ENCODE measurements at places on chromosomes 16 and 17.
A peak's percentile ranks its signal among the peaks of the same experiment; 100 is the strongest.

DNA sequence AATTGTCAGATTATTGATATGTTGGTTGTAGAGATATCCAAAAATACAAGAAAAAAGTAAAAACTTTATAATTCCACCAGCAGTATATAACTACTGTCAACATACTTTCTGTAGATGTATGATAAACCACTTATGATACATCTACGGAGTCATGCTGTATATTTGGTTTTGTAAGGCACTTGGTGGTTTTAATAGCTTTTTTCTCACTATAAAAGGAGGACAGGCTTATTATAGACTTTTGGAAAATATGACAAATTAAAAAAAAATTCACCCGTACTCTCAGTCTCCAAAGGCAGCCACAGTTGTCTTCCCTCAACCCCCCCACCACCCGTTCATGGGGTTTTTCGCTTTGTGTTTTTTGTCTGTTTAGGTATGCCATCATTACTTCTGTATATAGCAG, 14.8 kb downstream of the RAI1 start:
- no peak for DNase-seq

DNA sequence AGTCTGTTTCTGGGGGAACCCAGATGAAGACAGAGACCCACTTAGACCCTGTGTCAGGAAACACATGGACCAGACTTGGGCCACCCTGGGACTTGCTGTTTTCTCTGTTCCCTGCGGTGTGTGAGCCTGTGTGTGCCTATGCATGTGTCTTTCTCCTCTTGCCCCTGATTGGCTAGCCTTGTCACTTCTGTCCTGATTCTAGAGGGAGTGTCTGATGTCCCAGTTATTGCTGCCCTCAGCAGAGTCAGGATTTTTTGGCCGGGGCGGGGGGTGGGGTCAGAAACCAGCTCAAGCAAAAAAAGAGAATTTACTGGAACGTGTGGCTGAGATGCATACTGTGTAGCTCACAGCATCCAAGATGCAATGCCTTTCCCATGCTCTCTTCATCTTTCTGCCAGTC, 30.5 kb downstream of the PLCG2 start:
- DNase-seq: no peak

DNA sequence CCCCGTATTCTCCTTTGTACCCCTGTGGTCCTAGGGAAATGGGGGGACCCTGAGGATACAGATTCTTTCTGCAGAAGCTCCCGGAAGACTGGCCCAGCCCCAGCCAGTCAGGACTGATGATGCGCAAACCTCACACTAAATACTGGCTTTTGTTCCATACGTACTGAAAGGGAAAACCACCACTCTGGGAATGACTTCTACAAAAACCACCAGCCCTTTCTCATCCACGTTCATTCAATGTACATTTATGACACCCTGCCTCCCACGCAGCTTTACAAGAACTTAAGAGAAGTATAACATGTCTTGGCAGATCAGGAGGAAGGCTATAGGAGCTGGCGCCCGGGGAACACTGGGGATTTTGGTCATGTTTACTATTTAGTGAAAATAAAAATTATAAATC, 70.6 kb downstream of the MARCHF10 start:
- DNase-seq: no peak

DNA sequence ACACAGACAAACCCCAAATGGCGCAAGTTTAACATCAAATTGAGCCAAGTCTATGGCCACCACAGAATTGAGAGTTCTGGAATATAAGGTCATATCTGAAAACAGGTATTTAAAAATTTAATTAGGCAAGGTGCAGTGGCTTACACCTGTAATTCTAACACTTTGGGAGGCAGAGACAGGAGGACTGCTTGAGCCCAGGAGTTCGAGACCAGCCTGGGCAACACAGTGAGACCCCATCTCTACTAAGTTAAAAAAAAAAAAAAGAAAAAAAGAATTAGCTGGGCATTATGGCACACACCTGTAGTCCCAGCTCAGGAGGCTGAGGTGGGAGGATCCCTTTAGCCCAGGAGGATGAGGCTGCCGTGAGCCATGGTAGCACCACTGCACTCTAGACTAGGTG, 19.1 kb downstream of the NFE2L1 start:
- DNase-seq: no peak

- peak; percentile 44 for DNase-seq
These were observed 53.0 kb upstream of the GAS7 start for GRCh38 chr17:10251212-10251948.

GRCh38 chr16:58451945-58452401, 48.0 kb upstream of the NDRG4 start:
- no peak for DNase-seq

DNA sequence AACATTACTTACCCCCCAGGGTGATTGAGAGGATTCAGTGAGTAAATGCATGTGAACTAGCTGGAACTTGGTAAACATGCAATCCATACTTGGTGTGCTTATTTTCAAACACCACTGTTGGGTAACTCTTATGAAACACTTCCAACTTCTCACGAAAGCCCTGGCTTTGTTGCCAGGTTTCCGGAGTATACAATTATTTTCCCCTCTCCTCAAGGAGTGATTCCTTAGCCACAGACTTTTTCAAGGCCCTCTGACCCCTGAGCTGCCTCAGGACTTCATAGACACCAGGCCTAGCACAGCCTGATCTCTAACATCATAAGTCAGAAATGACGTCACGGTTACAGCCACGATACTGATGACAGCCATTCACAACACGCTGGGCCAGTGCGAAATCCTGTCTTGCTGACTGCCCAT, 27.6 kb downstream of the HSD17B2 start:
- no peak for DNase-seq

GRCh38 chr16:10083301-10083700, 98.9 kb downstream of the GRIN2A start:
- no peak for DNase-seq

- no peak for DNase-seq
These were observed 73.7 kb downstream of the TNRC6C start for GRCh38 chr17:78032166-78032565.

- no peak for DNase-seq
These were observed 777.9 kb downstream of the KCNJ2 start for GRCh38 chr17:70947215-70947614.

GRCh38 chr17:77258638-77259037, 117.9 kb downstream of the SEC14L1 start:
- no peak for DNase-seq

GRCh38 chr17:80319262-80319998, 58.8 kb downstream of the RNF213 start:
- no peak for DNase-seq

DNA sequence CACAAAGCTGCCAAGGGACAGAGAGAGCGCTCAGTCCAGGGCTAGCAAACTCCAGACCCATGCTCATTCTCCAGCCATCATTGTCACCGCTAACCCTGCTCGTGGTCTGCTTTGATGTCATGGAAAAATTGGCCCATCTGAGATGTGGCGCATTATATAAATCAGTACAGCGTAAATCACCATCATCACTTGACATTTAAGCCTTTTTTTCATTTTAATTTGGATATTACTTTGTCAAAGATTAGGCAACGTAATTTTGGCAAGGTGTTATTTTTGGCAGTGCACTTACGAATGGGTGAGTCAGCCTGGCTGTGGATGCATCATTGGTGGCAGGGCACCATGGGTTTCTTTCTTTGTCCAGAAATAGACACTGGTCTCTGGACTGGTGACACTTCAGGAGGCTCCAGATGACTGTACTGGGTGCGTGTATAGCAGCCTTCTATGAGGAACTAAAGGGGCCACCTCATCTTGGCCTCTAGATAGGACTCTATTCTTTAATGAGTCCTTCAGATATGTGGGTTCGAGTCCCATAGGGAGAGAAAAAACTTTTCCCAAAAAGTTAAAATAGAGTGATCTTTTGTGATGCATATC, 166.3 kb downstream of the MSI2 start:
- peak; percentile 61 for DNase-seq

DNA sequence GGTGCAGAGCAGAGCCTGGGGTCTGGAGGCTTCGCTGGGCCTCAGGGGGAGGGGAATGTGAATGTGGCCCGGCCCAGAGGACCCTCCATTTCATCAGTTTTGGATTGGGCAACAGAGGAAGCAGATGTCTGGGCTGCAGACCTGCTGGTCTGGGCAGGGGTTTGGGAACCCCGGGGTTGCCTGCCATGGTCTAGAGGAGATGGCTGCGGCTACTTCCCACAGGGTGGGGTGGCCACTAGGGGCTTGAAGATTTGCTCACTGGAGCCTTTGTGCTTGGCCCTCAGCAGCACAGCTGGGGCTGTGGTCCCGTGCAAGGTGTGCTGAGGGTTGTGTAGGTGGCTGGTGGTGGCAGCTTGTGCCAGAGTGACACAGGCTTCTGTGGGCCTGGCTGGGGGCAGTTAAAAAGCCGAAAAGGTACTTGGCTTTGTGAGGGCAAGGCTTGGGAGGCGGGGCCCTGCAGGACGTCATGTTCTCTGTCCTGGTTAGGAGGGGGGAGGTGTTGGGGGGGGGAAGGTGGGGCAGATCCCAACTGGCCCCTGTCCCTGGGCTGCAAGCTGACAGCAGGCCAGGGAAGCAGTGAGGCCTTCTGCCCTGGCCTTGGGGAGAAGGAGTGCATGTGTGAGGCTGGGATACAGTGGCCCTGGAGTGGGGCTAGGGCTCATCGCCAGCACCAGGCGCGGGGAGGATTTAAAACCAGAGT, 98.0 kb downstream of the KPNA2 start:
- no peak for DNase-seq

GRCh38 chr17:29714146-29714545, 91.4 kb upstream of the CORO6 start:
- DNase-seq: no peak

DNA sequence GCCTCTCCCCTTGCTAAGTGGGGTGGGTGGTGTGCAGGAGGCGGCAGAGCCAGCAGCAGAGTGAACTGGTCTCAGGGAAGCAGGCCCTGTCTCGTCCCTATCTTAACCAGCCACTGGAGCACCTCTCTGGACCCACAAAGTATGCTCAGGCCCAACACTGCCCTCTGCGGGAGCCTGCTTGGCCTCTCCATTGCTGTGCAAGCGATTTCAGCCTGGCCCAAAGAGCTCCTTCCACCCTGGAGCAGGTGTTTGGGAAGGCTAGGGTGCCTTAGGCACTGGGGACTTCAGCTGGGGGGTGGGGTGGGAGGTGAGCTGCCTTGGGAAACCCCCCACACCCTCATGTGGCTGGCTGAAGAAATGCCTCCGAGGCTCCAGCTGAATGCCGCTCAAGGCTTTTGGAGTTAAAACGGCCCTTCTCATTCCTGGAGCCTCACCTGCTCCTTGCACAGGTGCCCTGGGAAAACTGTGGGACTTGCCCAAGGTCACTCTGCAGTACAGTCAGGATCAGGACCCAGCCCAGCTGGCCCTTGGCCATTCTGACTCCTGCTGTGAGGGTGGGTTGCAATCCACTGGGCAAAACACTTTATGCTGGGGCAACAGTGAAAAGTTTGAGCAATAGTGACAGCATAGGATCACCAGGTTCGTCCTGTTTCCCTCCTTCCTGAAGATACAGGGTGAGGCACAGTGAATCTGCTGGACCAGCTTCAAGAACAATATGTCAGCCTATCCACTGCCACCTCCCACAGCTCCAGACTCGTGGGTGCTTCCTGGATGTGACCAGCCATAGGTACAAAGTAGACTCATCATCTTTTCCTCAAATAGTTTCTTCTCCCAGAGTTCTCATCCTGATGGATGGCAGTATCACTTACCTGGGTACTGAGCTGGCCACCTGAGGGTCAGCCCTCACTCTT, 5.9 kb upstream of the UBE2O start:
- peak; percentile 69 for DNase-seq

- peak; percentile 57 for DNase-seq
These were observed 43.9 kb downstream of the CLEC16A start for GRCh38 chr16:10988164-10988803.

- DNase-seq: no peak
These were observed 4.0 kb downstream of the GPRC5C start for GRCh38 chr17:74435775-74436359.

DNA sequence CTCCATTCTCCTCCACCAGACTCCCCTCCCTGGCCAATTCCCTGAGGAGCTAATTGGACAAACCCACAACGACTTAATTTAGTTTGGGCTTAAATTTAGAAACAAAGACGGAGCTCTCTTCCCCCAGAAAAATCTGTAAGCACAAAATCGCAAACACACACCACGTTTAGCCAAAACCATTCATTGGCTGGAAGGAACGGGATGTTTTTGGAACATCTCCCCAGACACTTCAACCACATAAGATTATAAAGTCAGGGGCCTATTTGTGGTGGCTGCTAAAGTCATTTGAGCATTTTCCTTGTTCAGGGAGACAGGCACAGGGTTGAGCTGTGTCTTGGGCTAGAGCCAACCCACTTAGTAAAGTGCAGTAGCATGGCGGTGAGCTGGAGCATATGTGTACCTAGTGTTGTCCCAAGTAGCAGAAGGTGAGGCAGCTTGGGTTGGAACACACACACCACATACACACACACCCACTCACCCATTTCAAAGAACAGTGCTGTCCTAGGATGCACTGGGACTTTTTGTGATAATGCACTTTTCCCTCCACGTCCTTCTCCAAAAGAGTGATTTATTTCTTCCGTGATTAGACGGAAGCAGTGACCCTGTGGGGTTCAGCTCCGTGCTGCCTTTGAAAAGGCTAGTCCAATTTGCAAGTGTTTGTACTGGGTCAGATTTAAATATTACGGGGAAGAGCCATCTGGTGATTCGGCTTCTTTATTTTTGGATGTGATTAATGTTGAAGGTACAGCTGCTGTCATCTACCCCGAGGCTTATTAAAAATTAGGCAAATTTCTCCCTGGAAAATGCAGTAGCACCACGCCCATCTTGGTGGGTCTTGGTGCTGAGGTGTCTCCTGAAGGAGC, 32.2 kb downstream of the ELAC2 start:
- DNase-seq: no peak

GRCh38 chr17:49031965-49032928, 35.1 kb downstream of the IGF2BP1 start:
- peak; percentile 88 for DNase-seq

- DNase-seq: peak; percentile 80
These were observed 11.0 kb upstream of the MVD start for GRCh38 chr16:88673716-88674379.

DNA sequence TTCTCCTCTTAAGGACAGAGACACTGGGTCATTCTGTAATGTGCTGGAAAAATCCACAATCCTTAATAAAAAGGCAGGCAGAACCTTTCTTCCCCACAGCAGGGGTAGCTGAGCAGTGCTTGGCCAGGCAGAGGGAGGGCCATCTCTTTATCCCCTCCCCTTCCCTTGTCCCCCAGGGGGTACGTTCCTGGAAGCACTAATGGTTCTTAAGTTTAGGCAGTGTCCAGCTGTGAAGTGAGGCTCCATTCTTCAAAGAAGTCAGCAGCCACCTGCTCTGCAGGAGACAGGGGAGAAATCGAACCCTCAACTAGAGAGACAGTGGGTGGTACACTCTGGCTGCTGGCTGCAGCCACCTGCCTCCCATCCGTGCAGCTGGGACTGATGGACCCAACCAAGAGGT, 533.9 kb upstream of the CDH11 start:
- no peak for DNase-seq

DNA sequence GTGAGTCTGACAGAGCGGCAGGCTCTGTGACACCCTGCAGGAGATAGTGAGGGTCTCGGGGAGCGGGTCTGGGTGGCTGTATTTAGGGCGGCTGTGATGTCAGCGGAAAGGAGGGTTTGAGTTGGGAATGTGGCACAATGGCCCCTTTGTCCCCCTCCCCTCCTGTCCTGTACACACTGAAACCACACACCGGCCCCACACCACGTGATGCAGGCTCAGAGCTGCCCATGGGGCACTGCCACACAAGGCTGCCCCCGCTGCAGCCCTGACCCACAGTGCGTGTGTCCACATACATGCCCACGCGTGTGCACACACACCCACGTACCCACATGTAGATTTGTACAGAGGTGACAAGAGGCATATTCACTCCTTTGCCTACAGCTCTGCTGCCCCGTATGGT, 15.3 kb downstream of the SGCA start:
- no peak for DNase-seq

GRCh38 chr17:18182110-18182977, 1.3 kb upstream of the ALKBH5 start:
- no peak for DNase-seq

GRCh38 chr17:49659661-49660382, 18.1 kb downstream of the SPOP start:
- peak; percentile 44 for DNase-seq

Measured in GM13977 (cell line).